ENCODE measurements at places on chromosomes 6 and 20. TPM values are rescaled to one million over a fixed set of nuclear protein-coding genes. Genes with fewer than 3 reads are reported as not detected.
A peak's percentile ranks its signal among the peaks of the same experiment; 100 is the strongest.

The OPN5 gene
- 0.45 TPM for polyA plus RNA-seq

The TP53INP2 gene
- 11.0 TPM for polyA plus RNA-seq

DNA sequence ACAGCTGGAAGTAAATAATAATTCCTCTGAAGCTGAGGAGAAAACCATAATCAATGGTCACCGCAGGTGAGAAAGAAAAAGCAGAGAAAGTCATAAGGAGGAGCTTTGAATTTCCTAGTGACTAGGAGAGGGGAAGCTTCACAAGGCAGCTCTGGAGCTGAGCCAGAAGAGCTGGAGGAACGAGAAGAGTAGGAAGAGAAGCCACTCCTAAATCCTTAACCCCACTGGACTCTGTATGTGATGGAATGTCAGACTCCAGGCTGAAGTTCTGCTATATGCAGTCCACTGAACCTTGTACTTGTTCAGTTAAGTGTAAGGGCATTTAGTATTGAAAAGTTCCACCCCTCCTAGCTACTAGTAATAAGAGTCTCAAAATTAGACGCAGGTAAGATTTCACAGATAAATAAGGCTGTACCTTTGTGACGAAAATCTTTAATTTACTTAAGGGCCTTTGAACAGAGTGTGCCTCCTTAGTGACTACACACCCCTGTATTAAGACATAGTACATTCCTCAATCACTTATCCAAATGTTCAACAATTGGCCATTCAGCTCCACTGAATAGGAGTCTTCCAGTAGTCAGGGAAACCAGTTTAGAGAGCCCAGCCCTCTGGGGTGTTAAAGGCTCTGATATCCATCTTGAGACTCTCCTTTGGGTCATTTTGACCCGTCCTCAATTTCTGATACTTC lies 71.4 kb upstream of the UFL1 start:
- DNase-seq = peak; percentile 51

DNA sequence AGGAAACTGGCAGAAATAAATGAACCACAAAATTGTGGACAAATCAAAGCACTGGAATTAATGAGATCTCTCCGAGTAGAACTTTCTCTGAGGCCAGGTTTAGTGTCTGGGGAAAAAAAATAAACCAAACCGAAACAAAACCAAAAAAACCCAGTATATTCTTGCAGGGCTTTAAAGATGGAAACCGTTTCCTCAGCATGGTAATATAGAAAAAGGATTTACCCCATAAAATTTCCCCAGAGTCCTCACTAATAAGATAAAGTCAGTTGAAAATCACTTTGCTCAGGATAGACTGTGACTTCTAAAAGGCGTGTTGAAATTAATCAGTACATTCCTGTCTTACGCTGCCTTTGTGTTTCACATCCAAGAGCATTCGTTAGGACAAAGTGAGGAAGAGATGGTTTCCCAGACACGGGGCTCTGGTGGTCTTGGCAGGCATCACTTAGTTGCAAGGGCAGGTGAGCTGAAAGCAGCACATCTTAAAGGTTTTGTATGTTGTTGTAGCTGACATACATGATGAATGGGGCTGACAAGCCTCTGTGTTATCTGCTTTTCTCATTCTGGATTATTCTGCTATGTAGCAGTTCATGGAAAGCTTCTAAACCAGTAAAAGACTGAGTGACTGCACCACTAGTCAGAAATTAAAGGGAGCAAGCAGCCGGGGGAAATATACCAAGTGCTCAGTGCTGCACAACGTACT lies 85.2 kb upstream of the PRL start:
- DNase-seq = no peak

DNA sequence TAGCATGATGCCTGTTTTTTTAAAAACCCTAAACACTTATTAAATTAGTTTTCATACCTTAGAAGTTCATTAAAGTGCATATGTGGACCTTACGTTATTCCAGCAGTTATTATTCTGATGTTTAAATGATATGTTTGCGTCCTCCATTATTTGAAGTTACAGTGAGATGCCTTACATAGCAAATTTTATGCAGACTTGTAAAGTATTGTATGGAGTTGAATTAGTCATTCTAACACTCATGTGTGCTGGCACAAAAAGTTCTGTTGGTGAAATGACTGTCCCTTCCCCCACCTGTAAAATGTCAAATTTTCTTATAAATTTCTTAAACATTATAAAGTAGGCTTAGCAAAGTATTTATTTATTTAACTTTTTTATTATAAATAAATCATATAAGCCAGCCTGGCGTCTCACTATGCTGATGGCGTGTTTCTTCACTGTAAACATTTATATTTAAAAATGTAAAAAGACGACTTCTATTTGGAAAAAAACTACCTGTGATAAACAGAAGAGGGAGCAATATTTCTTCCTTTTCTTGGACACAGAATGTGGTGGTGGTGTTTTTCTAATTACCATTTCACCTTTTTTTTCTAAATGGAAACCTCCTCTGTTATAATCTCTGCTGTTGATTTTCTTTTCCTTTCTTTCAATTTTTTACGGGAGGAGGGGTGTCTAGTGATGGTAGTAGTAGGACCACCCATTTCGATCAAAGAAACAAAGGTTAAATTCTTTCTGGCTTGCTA lies 155.4 kb downstream of the RFPL4B start:
- DNase-seq = no peak

- no peak for DNase-seq
Observed at GRCh38 chr20:49591217-49591865, 23.4 kb upstream of the PTGIS start.

Data from left renal cortex interstitium (tissue), 4 donors.